ENCODE measurements at places on chromosomes 3 and 15.

DNA sequence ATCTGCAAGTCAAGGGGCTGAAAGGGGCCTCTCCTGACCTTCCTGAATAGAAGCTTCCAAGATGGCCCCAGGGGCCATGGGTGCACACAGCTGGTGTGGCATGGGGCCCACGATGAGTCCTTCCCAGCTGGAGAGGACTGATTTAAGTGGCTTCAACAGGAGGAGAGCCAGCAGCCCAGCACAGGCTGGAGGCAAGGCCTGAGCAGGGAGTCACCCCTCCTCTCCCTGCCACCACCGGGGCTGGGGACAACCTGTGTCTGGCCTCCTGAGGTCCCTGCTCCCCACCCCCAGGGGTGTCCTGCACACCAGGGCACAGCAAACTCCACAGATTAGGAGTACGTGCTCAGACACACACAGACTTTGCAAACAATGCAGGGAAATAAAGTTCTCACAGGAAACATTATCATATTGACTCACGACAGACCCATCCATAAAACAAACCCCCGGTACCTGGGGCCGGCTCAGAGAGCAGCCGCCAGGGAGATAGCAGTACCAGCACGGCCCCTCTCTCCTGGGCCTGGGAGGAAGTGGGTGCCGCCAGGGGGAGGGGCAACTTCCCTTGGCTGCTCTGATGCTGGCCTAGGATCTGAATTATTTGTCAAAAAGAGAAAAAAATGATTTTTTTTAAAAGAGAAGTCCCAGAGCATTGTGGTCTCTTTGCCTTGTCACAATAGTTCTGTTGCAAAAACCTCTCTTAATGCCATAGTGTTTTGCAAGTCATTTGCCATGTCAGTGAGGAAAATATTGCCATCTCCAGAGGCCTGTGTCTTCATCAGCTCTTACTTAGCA lies 21.9 kb upstream of the TSEN2 start:
- DNase-seq, result no peak

DNA sequence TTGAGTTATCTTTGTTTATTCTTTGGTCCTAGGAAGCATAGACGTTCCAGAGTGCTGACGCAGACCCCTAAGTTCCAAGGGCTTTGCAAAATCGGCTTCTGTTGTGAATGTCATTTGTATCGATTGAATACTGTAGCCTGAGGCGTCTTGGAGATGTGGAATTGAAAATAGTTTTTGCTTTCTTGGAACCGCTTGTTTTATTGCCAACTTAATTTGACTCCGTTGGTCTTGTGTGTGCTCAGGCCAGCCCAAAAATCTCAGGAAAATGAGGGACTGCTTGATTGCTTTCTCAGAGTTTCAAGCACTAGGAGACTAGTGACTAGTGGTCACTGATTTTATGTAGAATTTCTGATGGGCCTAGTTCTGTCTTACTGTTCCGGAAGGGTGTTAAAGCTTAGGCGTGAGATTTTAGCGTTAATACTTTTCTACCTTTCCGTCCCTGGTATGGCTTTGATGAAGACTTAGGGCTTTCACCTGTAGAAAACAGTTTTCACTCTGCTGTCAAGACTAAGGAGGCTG lies 263 bp upstream of the UTS2B start:
- no peak for DNase-seq

DNA sequence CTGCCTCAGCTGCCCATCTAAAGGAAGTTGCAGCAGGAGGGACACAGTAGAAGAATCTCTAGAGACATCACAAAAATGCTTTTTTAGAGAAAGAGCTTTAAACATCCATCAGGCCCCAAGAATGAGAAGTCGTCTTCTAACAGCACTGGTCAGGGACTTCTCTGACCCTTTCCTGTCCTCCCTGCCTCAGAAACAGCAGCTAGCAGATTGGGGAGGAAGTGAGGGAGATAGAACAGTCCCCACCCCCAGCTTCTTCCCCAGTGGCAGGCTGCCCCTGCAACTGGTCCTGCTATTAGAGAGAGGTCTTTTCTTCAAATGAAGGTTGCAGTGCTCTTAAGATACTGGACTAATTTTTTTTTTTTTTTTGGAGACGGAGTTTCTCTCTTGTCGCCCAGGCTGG lies 55.1 kb downstream of the PDE8A start:
- DNase-seq, result no peak

DNA sequence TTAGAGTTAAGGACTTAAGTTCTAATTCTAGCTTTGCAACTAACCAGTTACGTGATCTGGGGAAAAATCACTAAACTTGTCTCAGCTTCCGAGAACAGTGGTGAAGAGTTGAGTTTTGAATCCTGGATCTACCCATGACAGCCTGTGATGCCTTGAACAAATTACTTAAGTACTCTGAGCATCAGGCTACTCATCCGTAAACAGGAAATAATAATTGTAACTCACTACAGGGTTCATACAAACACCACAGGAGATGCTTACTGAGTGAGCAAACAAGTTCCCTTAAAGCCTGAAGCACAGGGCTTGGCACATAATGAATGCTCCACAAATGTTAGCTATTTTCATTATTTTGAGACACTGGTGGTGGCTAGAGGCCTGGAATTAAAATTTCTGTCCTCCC lies 158.8 kb downstream of the ERC2 start:
- no peak for DNase-seq

GRCh38 chr3:31291818-31292217 lies 240.9 kb upstream of the STT3B start:
- DNase-seq, result no peak

GRCh38 chr3:6396631-6397030 lies 464.3 kb upstream of the GRM7 start:
- no peak for DNase-seq

GRCh38 chr3:189239616-189240015 lies 67.8 kb downstream of the TPRG1 start:
- DNase-seq, result no peak

Measured in T-helper 17 cell (primary cell).